ENCODE measurements at places on chromosomes 4 and X. TPM values are rescaled to one million over a fixed set of nuclear protein-coding genes. Genes with fewer than 3 reads are reported as not detected.

GRCh38 chr4:149961876-149962597, 116.2 kb upstream of the DCLK2 start:
- DNase-seq: no peak

CRMP1 gene
- 0.10 TPM for total RNA-seq

LNX1 gene
- total RNA-seq: not detected

AREG gene
- 4.6 TPM for total RNA-seq

AKAP4 gene
- total RNA-seq: not detected

GRCh38 chr4:98572697-98573096, 85.7 kb downstream of the TSPAN5 start:
- DNase-seq: no peak

- DNase-seq: no peak
Observed at GRCh38 chrX:132958091-132958703, at the start of gene HS6ST2. HS6ST2 (minus strand) TSS chrX:132958629.

BEND2 gene
- total RNA-seq: not detected

TRIM60 gene
- total RNA-seq: not detected

APELA gene
- total RNA-seq: not detected

DNA sequence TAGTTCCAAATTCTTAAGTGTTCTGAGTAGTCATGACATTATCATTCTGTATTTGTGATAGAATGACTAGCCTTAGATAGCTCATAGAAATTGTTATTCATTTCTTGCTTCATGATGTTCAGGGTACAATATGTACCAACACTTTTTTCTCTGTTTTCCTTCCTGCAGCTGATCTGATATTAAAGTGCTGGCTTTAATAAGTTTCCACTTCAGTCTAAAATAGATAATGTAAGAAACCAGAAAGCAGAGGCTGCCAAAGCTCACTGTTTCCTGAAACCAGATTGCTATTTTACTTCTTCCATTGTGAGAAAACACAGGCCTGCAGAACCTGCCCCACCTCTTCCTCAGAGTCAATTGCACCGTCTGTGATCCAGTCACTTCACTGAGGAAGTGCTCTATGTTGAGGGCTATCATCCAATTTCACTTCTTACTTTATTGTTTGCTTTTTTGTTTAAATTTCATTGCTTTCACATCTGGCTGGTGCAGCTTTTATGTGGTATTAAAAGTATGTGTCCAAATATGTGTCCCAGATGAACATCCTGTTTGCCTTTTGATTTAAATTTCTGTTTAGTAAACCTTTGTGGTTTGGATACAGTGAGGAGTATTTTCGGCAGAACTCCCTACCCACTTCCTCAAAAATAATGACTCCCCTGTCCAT, 652.1 kb downstream of the ANKRD50 start:
- no peak for DNase-seq

DNA sequence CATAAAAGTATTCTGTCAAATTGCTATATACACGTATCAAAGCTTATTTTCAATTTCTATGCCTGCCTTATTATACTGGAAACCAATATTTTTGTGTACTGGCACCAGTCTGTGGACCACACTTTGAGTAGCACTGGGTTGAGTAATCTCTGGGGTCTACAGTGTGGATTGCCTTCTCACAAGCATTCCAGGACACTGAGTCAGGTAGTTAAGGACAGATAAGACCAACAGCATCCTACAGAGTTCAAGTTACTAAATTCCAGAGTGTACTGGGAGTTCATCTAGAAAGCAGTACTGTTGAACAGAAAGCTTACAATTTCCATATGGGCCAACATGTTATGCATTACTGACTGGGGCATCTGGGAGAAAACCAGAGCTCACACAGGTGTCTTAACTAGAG, 61.8 kb downstream of the VMA21 start:
- no peak for DNase-seq

CFI gene
- not detected for total RNA-seq
